NCI-H2107 (cell line): ENCODE measurements at places on chromosomes 11 and 22.

GRCh38 chr11:77278595-77279506 lies 22.6 kb downstream of the GDPD4 start:
- no peak for DNase-seq

GRCh38 chr11:8294251-8294935 lies 30.7 kb upstream of the LMO1 start:
- DNase-seq = no peak

DNA sequence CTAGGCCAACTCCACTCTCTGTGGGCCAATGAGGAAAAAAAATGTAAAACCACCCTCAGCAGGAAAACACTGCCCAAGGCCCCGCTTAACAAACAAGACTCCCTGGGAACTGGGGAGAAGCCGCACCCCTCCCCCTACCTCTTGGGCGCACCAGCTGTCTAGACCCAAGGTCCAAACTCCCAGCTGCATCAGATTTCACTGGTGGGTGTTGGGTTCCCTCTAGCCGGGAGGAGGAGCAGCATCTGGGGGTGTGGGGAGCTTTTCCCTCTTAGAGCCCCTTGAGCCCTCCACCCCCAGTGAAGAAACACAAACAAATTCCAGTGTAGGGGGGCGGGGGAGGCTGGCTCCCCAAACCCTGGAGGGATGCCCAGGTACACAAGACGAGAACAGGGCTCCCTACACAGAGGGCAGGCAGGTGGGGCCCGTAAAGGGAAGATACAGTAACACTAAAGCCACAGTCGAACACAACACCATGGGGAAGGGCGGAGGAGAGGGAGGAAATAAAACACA lies 64.9 kb downstream of the NECTIN1 start:
- peak; percentile 84 for DNase-seq

DNA sequence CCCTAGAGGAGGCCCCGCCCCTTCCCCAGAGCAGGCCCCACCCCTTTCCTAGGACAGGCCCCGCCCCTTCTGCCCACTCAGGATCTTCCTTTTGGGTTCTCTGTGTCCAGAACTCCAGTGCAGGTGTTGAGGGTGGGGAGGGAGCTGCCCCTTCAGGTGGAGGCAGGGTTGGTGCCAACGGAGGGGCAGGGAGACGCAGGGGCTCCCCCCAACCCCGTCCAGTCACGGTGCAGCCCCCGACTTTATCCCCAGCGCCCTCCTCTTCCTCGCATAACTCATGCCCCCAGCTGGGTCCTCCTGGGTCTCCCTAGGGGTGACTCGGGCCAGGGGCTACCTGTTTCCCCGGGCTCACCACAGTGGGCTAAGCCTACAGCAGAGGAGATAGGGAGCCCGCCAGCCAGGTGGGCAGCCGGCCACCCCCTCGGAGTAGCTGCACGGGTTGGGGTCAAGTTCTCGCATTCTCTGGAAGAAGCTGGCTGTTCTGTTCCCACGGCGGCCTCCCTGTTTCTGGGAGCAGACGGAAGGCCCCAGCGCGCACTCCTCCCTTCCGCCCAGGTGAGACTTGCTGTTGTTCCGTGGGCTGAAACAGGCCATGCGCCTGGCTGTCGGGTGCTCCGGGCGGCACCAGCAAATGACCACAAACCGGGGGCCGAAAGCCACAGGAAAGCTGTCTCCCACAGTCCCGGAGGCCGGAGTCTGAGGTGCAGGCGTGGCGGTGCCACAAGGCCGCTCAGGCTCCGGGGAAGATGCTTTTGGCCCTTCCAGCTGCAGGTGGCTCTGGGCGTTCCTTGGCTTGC lies 38.9 kb downstream of the MUC2 start:
- DNase-seq = no peak

DNA sequence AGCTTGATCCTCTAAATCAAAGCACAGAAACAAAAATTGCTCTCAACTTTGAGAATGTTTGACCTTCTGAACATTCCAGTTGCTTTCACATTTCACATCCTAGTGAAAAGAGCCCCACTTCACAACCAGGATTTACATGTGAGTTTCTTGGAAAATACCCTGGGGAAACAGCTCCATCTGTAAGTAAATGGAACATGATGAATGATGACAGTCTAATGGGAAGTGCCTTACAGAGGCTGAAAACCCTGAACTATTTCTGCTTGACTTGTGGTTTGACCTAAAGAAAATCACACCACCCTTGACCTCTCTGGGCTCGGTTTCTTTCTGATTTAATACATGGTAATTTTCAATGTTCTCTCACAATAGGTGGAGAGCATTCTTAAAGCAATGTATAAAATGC lies 499.4 kb upstream of the API5 start:
- DNase-seq = no peak
